ENCODE measurements at places on chromosomes 6 and 20. TPM values are rescaled to one million over a fixed set of nuclear protein-coding genes. Genes with fewer than 3 reads are reported as not detected.

Gene NOTCH4
- 151 TPM for total RNA-seq

DNA sequence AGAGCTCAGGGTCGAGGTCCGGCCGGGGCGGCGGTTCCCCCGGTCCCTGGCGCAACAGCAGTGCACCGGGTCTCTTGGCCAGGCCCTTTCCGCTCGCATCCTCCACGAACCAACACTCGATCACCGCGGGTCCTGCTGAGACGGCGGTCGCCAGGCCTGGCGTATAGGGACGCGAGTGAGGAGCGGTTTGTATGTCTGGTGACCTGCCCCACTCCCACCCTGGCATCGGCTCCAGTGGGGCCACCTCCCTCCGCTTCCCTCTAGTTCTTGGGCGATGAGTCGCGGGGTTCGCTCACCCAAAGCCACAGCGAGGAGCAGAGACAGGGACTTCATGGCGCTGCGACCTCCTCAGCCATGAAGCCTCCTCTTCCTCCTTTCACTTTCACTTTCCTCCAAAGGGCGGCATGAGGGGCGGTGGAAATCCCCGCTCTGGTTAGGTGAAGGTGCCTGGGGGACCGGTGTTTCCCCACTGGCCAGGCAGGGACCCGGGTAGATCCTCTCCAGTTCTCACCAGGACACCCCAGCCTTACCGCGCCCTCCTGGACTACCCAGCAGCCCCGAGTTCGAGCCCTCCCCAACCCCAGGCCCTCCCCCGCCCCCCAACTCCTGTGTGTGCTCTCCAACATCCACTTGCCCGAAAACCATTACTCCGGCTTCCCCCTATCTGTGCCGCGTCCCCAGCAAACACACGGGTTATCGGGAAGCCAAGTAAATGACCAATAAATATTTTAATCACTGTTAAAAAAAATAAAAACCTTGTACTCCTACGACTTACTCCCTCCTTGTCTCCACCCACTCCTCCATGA lies at the start of gene TAPBP:
Gene TAPBP, minus strand, starts transcription at position 370 of the 806 bp plus-strand sequence. Its CDS starts 37 bp downstream, at position 333.
- peak within 1 kb of the TSS; percentile 91 for H3K27ac ChIP-seq
- H3K36me3 ChIP-seq: peaks cover 8% of the 10 kb centered on the region
- peak; percentile 49 for DNase-seq

DNA sequence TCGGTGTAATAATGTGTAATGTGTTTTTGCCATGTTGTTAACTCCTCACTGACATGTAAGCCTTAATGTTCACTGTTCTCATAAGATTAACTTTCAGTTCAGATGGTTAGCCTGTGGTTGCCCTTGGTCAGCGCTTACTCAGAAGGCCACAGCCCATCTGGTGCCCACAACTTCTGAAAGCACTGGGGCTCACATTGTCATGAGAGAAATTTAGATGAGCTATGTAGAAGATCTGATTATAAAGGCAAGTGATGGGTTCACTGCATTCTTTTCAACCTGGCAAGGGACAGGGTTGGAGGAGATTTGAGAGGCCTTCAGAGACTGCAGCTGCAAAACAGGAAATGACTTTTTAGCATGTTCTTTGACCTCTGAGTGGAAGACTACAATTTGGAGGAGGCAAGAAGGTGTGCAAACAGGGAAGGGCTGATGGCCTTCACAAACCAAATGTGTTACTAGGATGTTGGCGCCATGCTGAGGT lies 242.3 kb upstream of the SUPT3H start:
- no peak overlapping the region for H3K4me3 ChIP-seq
- peaks cover 6% of the 10 kb centered on the region for H3K4me1 ChIP-seq
- H3K36me3 ChIP-seq: no peaks in the 10 kb centered on the region
- no peaks in the 10 kb centered on the region for H3K27me3 ChIP-seq
- DNase-seq: no peak
- H3K27ac ChIP-seq: no peak overlapping the region

DNA sequence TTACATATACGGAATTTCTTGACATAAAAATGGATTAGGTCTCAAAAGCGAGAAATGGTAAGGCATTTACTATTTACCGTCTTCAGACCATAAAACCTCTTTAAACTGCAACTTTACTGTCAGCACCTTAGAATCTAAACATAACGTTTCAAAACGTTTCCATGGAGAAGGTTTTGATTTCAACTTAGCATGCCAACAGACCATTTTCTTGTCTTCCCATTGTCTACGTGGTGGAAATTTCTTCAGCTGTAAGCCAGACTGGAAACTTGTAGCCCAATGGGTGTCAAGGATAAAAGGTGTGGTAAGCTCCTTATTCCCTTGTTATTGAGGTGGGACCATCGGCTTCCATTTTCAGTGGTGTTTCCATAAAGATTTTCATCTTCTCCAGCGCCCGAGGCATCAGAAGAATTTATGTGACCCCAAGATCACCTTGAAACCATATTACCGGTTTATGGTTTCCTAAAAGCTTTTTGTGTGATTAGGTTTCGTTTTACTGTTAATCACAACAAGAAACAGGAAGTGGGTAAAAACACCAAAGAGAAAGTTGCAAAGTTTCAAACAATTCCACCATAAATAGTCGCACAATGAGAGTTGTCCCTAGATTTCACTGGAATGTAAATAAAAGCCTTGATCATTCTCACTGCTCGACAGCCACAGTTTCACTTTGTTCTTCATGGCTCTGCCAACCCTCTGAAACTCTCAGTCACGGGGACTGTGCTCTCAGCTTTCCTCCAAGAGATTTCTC lies 63.0 kb upstream of the CD2AP start:
- DNase-seq: no peak
- no peaks in the 10 kb centered on the region for H3K36me3 ChIP-seq
- peaks cover 13% of the 10 kb centered on the region for H3K4me1 ChIP-seq
- H3K27ac ChIP-seq: peak overlapping the region; percentile 27
- H3K27me3 ChIP-seq: no peaks in the 10 kb centered on the region

- DNase-seq: no peak
- no peak overlapping the region for H3K27ac ChIP-seq
- peaks cover 6% of the 10 kb centered on the region for H3K27me3 ChIP-seq
- H3K4me3 ChIP-seq: no peak overlapping the region
- peaks cover 3% of the 10 kb centered on the region for H3K36me3 ChIP-seq
Observed at GRCh38 chr6:134077301-134077700, 24.9 kb upstream of the SLC2A12 start.

All from endothelial cell (in vitro differentiated cells).